ENCODE measurements at places on chromosomes 2 and 18.
A peak's percentile ranks its signal among the peaks of the same experiment; 100 is the strongest.

DNA sequence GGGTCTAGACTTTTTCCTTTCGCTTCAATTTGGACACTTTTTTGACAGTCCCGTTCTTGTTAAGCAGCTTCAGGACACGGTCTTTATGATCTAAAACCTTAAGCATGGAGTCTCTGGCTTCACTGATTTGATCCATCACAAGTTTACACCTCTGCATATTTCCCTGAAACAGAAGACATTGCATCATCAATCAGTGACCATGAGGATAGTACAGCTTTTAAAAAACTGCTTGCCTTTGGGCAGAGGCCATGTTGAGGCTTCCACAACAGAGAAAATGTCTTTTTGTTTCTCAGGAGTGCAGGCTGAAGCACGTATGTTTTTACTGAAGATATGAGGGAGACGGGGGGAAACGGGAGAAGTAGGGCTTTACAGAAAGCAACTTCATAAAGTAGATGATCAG is 56.2 kb upstream of the AMMECR1L start:
- DNase-seq = no peak

GRCh38 chr2:203586696-203587095 is 51.6 kb upstream of the RAPH1 start:
- peak; percentile 44 for DNase-seq

- peak; percentile 27 for DNase-seq
Measured at GRCh38 chr2:227719641-227720040, 1.8 kb upstream of the SLC19A3 start.

- DNase-seq = peak; percentile 85
Measured at GRCh38 chr18:59180150-59180845, 39.7 kb upstream of the GRP start.

GRCh38 chr2:70964596-70965386 is 13.6 kb upstream of the ANKRD53 start:
- peak; percentile 48 for DNase-seq

GRCh38 chr2:53362934-53363333 is 404.7 kb upstream of the CHAC2 start:
- no peak for DNase-seq

GRCh38 chr18:13363359-13363758 is 144.8 kb downstream of the LDLRAD4 start:
- DNase-seq = no peak

- DNase-seq = peak; percentile 30
Measured at GRCh38 chr2:96537066-96537733, 648 bp downstream of the ARID5A start.

DNA sequence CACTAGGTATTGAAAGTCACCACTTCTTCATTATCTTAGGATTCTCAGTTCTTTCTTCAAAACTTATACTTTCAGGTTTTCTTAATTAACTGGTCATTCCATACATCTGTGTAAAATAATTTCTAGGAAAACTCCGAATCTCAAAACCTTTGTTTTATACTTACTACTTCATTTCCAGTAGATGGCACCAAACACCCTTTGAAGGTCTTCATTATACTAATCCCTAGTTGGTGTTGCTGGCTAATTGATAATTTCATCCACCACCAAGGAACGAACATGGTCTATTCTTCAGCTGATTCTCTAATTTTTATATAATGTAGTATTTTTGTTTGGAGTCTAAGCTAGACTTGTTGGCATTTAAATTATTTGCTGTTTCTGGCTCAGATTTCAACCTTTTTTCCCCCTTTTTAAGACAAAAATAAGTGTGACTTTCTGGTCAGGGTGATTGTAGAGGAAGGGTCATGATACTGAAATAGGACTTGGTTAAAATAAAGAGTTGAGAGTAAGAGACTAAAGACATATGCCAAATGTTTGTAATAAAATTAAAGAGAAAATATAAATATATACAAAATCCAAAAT is 2.8 kb upstream of the MXD1 start:
- DNase-seq = peak; percentile 51

GRCh38 chr18:13382366-13382953 is 163.9 kb downstream of the LDLRAD4 start:
- DNase-seq = peak; percentile 51

GRCh38 chr18:47151439-47151838 is 1.1 kb upstream of the HDHD2 start:
- DNase-seq = no peak

- no peak for DNase-seq
Measured at GRCh38 chr2:174680221-174680620, 82.6 kb upstream of the WIPF1 start.

DNA sequence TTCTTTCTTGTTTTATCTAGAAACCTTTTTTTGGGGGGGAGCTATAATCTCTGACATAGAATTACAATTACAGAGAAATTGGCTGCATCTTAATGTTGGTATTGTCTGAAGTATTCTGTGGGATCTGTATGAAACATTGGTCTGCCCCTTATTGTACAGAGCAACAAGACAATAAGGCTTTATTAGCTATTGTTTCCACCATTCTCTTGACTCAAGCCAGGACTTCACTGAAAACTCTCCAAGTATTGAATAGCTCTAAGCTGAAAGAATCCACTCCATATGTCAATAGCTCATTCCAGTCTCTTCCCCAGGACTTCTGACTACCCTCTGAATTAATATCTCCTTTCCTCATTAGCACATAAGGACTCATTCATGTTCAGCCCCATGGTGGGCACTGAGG is 77.8 kb downstream of the RHBDD1 start:
- no peak for DNase-seq
